Mucosa of descending colon (tissue), 3 donors: ENCODE measurements at places on chromosomes 1 and 21. TPM values are rescaled to one million over a fixed set of nuclear protein-coding genes. Genes with fewer than 3 reads are reported as not detected.

- DNase-seq, result no peak
Observed at GRCh38 chr1:117664314-117664713, 58.5 kb downstream of the TENT5C start.

Gene NCAM2
- total RNA-seq, result 4.0 TPM

- no peak for DNase-seq
Observed at GRCh38 chr1:159978107-159978398, 24.0 kb upstream of the SLAMF9 start.

DNA sequence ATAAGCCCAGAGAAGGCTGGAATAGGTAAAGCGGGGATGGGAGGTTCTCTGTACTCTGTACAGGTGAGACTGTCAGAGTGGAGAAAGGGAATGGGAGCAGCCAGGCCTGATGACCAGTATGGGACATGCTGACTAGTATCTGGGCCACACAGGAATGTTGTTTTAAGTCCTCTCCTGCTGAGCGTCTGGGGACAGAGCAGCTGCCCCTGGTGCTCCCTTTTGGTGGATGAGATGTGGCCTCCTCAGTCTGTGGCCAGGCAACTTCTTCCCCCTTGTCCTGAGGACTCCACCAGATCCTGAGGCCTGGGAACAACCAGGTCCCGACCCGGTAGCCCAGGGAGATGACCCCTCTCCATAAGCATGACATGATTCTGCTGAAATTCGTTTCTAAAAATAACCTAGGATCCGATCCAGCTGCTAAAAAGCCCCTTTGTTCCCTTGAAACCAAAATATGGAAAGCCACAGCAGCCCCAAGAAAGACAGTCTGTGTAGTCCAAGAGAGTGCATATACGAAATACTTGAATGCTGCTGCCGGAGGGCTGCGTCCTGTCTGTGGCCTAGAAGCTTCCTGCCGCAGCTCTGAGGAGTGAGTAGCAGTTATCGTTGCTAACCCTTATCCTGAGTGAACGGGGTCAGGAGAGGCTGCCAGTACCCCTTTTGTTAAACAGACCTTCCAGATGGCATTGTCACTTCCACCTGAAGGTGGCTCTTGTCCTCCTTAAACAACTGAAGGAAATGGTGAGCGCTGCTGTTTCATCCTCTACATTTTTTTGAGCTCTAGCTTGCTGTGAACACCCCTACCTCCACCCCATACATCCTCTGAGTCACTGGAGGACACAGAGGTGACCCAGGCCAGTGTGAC is 47.1 kb downstream of the ATP2B4 start:
- peak; percentile 56 for DNase-seq

DNA sequence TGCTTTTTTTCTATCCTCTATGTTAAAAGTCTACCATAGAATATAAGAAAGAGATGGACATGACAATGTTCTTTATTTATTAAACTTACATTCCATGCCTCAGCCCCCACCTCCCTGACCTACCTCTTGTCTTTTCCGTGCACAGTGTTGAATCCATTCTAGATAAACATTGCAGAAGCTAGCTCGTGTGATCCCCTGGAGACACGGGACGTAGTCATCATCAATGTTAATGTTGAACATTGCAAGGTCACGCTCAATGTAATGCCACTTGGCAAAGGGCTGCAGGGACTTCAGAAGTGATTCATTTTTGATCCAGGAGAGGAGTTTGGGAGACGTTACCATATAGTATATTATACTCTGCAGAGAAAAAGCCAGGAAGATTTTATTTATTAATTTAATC is 66.4 kb downstream of the NTPCR start:
- no peak for DNase-seq

Gene BSND
- total RNA-seq, result not detected

DNA sequence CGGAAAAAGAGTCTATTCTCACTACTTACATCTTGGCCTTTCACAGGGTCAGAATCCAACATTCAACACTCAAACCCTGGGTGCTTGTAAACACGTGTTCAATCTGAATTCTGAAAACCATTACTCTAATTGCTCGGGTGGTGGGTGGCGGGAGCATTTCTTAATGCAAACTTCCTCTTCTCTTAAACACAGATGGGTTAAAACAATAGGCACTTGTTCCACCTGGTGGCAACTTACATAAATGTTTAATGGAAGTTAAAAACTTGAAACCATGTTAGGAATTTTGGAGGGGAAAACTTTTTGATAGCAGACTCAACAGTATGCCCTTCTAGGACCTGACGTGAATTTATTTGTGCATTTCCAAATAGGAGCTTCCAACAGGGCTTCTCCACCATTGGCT is 23.4 kb upstream of the TDRD10 start:
- peak; percentile 65 for DNase-seq

DNA sequence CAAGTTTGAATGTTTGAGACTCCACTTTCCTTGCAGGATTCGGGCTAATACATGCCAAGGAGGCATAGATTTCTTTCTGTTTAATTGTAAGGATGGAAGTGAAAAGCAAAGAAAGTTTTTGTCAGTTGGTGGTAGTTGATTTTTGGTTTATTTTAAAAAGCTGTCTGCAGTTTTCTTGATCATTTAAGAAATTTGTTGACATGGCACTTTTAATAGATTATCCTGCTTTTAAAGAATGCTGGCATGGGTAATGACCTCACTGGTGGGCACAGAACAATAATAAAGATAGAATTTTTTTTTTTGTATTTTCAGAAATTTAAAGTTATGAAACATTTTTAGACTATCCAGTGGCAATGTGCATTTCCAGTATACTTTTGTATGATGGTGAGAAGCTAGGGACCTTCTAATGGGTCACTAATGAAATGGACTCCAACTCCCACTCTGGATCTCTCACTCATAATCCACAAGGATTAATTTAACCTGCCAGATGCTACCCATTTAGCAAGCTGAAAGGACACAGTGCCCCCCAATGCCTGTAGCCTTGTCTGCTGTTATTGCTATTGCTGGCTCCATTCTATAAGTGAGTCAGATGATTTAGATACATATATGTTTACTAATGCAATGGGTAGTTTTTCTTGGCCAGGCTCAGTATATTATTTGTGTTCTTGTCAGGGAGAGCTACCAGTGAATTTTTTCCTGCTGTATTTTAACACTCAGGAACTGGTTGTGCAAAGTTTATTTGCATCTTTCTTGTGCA is 190.2 kb upstream of the SGIP1 start:
- DNase-seq, result no peak

Gene AP4B1
- 40.0 TPM for total RNA-seq

- peak; percentile 9 for DNase-seq
Observed at GRCh38 chr1:203167026-203167912, 8.4 kb downstream of the MYBPH start.
